RCC 7860 (cell line): ENCODE measurements at places on chromosomes 1 and 21.
A peak's percentile ranks its signal among the peaks of the same experiment; 100 is the strongest.

GRCh38 chr1:41823471-41823870, 95.3 kb downstream of the HIVEP3 start:
- DNase-seq: no peak

- DNase-seq: no peak
Measured at GRCh38 chr1:150804671-150805070, 3.4 kb downstream of the CTSK start.

DNA sequence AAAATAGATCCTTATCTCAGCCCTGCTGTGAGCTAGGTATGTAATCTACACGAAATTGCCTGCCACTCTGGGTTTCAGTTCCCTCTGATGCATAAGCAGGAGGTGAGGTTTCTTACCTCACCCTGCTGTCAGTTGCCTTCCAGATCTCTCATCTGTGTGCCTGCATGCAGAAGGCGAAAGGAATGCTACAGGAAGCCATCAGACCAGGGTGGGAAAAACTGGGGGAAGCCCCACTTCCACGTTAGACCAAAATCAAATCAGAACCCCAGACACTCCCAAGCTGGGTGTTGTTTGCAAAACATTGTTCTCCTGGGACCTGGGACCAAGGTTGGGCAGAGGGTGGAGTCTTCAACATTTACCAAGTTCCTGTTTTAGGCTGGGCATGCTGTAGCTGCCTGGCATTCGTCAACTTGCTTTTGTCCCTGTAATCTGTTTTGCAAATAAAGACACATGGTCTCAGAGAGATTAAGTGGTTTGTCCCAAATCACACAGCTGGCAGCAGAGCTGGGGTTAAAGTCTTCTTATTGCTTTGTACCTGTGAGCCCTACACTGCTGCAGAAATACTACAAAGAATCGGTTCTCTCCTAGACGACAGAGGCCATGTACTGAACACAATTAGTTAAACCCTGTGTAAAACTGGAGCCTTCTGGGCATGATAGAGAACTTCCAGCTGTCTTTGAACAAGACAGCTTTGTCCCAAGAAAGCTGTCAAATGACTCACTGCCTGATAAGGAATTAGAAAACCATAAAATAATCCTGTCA, 389.7 kb upstream of the RUNX1 start:
- DNase-seq: no peak

GRCh38 chr1:168603501-168604110, 27.2 kb downstream of the XCL1 start:
- DNase-seq: peak; percentile 50

GRCh38 chr1:41366455-41367287, 5.4 kb downstream of the FOXO6 start:
- DNase-seq: no peak
